CD8-positive, alpha-beta T cell (primary cell): ENCODE measurements at places on chromosomes 11 and 22.

- DNase-seq = peak; percentile 27
Measured at GRCh38 chr22:31344578-31345330, 1.4 kb downstream of the PATZ1 start.

GRCh38 chr11:101863361-101863760 lies 51.4 kb upstream of the CEP126 start:
- DNase-seq = no peak

DNA sequence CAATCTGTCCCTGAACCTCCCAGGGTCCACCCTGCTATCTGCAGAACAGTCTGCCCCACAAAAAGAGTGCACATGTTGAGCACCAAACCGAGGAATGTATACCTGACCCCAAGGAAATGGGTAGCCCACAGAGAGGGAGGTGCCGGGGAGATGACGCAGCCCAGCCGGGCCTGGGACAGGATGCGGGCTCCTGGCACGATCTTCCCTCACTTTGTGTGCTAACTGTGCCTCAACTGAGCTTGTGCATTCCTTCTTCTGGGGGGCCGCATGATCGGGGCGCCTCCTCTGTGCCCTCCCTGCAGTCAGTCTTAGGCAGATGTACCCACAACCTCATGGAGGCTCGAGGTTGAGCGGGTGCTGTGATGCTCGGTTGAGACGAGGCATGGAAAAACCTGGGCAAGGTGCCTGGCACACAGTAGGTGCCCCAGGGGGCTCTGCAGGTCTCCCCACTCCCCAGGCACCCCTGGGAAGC lies 2.4 kb downstream of the GAS2L1 start:
- peak; percentile 18 for DNase-seq

GRCh38 chr22:21876486-21877176 lies 9.2 kb upstream of the MAPK1 start:
- DNase-seq = peak; percentile 14

- DNase-seq = no peak
Measured at GRCh38 chr11:11467312-11467711, 114.3 kb upstream of the CSNK2A3 start.

- no peak for DNase-seq
Measured at GRCh38 chr11:109422870-109423465, 978 bp downstream of the C11orf87 start.
